ENCODE measurements at places on chromosomes 2 and 18.

DNA sequence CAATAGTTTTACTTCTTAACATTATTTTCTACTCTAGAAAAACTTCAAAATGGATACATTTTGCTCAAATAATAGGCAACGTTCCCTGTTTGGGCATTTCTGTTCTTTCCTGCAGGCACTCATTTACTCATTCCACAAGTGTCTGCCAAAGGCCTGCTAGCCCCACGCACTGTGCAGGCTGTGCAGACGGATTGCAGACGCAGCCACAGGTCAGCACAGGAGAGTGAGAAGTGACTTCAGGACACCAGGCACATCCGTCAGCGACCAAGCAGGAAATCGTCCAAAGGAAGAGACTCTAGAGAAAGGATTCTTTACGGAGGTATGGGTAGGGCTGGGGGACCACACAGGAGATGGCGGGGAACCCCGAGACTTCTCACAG lies 103.0 kb upstream of the AGAP1 start:
- DNase-seq, result no peak

DNA sequence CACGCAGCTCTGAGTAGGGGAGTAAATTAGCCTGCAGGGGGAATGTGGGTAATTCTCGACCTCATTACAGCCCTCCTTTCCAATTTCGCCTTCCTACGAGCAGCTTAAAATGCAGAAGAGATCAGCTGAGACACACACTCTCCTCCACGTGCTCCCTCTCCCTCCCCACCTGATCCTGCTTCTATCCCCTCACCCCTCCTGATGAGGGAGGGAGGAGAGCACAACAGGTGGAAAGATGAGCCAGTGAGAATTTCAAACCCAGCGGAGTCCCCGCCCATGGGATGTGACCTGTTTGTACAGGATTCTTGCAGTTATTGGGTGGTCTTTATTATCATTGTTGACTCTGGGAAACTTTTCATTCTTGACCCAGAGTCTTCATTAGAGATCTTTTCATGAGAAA lies 35.5 kb downstream of the DDX18 start:
- DNase-seq, result no peak

DNA sequence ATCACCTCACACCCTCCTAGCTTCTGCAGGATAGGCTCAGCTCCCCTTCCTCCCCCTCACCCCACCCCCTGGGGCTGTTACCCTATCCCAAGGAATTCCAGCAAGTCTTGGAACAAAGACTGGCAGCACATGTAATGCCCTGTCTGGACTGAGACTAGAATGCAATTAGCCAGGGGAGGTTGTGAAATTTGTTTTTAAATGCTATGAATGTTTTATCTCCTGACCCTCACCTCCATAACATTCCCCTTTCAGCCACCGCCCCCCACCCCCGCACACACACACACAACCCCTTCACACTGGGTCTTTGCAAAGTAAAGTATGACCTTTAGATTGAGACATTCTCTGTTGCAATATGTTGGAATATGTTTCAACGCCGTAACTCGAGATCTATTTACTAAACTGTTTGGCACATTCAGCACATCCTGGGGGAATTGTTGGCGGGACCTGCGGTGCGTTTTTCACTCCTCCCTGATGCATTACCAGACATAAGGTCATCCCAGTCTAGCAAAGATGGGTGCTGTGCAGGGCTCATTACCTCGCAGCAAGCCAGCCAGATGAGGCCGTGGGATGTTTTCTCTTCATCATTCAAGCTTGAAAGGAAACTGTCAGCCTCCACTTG lies 290.7 kb upstream of the SLC14A2 start:
- no peak for DNase-seq

DNA sequence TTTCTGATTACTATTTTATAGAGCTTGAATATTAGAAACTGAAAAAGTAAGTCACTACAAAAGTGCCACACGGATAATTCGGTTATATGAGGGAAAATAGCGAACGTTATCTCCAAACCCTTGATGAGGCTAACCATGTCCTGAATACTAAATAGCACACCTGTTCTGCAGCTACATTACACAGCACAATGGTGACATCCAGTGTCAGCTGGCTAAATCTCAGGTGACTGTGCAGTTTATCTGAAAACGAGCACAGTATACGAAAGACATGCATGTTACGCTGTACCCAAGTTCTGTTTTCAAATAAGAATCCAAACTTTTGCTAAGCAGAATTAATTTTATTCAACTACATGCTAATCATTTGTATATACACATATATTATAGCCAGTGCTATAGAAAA lies 9.0 kb downstream of the CCDC68 start:
- DNase-seq, result no peak

GRCh38 chr2:184598316-184599053 lies at the start of gene ZNF804A:
ZNF804A (plus strand) TSS chr2:184598529; CDS start chr2:184598960, 431 bp downstream.
- peak; percentile 2 for DNase-seq

- no peak for DNase-seq
Observed at GRCh38 chr2:126945118-126945517, 46.4 kb downstream of the TEX51 start.

DNA sequence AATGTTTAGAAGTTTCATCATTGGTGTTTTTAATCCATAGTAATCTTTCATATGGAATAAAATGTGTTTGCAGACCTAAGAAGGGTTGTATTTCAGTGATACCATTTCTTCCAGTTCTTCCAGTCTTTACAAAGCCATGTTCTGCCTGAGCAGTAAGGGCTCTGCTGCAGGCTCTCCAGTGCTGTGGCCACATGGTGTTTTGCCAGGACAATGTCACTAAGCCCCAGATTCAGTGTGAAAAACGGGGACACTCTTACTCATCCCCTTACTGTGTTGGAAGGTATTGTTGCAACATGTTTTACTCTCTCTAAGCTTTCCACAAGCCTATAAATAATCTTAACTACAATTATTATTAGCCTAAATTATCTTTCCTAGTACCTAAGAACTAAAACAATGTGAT lies 481.4 kb upstream of the CDH7 start:
- no peak for DNase-seq

DNA sequence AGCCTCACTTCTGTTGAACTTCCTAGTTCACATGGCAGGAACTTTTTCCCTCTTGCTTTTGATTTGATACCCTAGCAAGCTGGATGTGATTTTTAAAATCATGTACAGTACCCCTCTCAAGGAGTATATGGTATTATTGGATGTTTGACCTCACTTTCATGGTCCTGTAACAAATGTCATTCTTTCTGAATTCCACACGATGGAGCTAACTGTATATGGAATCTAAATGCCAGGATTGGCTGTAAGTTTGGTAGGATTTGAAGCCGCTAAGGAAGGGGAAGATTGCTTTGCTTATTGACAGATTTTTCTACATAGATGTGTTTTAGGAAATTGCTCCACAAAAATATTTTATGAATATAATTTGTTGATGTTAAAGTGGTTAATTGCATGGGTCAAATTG lies 18.3 kb downstream of the MAIP1 start:
- no peak for DNase-seq

- no peak for DNase-seq
Observed at GRCh38 chr2:187478719-187479118, 30.7 kb upstream of the CALCRL start.

DNA sequence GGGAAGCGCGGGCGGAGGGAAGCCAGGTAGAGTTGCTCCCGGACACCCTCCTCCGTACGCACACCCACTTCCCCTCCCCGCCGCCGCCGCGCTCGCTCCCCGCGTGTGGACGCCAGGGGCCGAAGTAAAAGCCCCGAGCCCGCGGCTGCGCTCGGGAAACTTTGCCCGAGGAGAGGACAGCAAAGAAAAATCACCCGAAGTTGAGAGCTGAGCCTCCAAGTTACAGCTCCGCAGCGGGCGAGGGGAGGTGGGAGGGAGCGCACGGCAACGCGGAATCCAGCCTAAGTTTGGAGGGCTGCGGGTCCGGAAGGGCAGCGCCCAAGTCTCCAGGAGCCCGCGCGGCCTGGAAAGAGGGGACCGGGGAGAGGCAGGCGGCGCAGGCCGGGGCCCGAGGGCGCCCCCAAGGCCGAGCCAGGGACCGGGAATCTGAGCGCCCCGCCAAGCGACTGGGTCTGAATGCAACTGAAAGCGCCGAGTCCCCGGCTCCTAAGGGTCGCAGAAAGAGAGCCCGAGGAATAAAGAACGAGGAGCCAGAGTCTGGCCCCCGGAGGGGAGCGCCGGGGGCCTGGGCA lies 706 bp upstream of the BCL11A start:
- no peak for DNase-seq

DNA sequence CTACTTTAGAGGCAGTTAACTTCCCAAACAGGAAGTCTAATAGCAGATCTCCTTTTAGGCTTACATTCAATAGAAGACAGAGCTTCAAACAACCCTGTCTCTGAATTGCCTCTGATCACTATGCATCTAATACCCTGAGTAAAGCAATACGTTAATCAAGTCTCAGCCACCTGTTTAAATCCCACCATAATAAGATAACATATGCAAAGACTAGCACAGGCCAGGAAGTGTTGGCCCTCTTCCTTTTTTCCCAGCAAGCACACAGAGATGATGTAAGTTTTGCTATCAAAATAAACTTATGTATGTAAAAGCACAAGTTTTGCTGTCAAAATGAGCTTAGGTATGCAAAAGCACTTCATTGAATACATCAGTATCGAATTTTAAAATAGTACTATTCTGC lies 385.5 kb downstream of the RND3 start:
- DNase-seq, result no peak

GRCh38 chr2:206477296-206477695 lies 34.0 kb downstream of the ADAM23 start:
- DNase-seq, result no peak

Measured in activated CD4-positive, alpha-beta T cell treated with anti-CD3 and anti-CD28 coated beads, Interleukin-2, amount 50 U/mL, for 16 hours (primary cell).